Vagina (tissue), 2 donors: ENCODE measurements at places on chromosomes 16 and 17.
A peak's percentile ranks its signal among the peaks of the same experiment; 100 is the strongest.

DNA sequence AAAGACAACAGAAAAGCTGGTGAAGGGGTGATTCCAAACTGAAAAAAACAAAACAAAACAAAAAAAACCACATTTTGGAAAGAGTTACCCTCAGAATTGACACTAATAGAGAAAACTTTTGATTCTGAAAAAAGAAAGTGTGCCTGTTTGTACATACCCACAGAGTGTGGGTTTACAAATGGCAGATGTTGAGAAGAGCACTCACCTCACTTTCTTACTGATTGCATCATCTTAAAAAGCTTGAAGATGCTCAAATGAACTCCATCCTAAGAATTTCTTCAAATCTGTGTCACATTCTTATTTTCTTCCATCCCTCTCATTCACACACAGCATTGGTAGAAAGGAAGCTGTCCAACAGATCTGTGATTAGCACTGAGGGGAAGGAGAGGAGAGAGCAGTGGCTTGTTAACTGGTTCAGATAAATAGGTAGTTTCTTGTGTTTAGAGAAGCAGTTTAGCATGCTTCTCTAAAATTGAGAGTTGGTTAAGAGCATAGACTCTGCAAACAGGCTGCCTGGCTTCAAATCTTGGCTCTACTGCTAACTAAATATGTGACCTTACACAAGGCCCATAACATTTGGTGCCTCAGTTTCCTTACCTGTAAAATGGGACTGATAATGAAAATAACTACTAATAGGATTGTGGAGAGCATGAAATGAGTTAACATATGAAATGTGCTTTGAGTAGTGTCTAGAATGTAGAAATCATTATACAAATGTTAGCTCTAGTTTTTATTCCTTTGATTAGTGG lies 6.9 kb downstream of the GNAO1 start:
- H3K27me3 ChIP-seq = no peaks in the 10 kb centered on the region
- no peaks in the 10 kb centered on the region for H3K36me3 ChIP-seq
- peaks cover 20% of the 10 kb centered on the region for H3K4me1 ChIP-seq
- H3K27ac ChIP-seq = no peak overlapping the region

DNA sequence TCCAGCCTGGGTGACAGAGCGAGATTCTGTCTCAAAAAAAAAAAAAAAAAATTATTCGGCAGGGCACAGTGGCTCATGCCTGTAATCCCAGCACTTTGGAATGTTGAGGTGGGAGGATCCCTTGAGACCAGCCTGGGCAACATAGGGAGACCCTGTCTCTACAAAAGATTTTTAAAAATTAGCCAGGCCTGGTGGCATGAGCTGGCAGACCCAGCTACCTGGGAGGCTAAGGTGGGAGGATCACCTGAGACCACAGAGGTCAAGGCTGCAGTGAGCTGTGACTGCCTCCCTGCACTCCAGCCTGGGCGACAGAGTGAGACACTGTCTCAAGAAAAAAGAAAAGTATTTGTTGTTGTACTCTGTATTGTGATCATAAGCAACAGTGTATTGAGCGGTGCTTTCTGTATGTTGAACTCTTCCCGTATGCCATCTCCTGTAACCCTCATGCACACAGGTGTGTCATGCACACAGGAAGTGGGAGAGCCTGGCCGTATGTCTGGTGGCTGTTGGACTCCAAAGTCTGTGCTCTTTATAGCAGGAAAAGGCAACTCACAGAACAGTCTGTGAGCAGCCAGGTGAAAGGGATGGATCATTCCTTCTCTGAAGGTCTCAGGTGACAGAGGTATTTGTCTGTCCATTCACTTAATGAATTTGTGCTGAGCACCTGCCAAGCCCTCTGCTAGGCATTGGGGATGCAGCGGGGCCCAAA lies 17.1 kb downstream of the CDH1 start:
- no peak for DNase-seq
- H3K4me3 ChIP-seq = no peak overlapping the region
- no peaks in the 10 kb centered on the region for H3K27me3 ChIP-seq

GRCh38 chr17:36858119-36859002 lies 78.9 kb upstream of the LHX1 start:
- no peak overlapping the region for H3K4me3 ChIP-seq
- no peak overlapping the region for H3K27ac ChIP-seq
- no peaks in the 10 kb centered on the region for H3K27me3 ChIP-seq
- H3K36me3 ChIP-seq = no peaks in the 10 kb centered on the region
- no peaks in the 10 kb centered on the region for H3K4me1 ChIP-seq
- DNase-seq = no peak

DNA sequence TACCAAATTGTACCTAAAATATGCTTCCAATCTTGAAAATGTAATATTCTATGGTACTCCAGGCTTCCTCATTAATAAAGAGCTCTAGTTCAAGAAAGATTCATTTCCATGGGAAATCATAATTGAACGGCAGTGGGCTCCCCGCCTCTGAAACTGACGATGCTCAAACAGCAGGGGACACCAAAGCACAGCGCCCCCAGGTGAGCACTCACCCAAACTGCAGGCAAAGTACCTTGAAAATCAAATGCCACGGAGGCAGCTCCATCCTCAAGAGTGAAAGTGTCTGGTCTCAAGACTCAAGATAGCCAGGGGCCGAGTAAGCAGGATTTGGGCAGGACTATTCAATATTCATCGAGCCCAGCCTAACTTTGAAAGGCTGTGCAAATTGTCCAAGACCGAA lies 217.4 kb upstream of the TNRC6C start:
- no peaks in the 10 kb centered on the region for H3K27me3 ChIP-seq
- DNase-seq = no peak
- H3K36me3 ChIP-seq = no peaks in the 10 kb centered on the region
- no peak overlapping the region for H3K27ac ChIP-seq

DNA sequence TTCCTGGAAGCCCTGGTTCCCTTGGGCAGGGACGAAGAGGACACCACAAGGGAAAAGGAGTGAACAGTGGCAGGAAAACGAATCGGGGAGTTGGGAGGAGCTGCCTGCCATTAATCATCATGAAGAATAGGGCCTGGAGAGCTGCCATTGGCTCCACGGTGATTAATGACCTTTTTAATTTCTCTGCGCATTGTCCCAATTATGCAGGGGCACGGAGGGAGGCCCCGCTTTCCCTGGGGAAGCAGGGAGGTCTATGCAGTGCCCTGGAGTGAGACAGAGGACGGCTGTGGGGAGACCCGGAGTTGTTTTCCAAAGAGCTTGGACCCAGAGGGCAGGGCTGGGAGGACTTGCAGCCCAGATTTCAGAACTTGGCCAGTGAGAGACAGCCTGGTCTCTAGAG lies 338.9 kb upstream of the C16orf82 start:
- no peak overlapping the region for H3K27ac ChIP-seq
- DNase-seq = no peak
- H3K4me3 ChIP-seq = no peak overlapping the region
- no peaks in the 10 kb centered on the region for H3K4me1 ChIP-seq
- no peaks in the 10 kb centered on the region for H3K36me3 ChIP-seq

DNA sequence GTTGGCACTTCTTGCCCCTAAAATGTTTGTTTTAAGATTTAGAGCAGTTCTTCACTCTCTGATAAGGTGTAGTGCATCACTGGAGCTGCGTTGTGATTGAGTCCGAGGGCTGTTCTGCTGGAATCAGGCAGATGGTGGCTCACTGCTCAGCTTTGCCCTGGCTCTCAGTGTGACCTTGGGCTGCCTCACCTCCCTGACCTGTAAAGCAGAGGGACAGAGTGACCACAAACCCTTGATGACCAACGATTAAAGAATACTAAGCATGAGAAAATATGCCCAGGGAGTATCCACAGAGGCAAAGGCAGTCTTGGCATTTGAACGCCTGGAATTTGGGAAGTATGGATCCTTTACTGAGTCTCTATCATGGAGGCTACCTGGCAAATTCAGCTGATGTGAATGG lies 18.1 kb downstream of the CMIP start:
- peaks cover 4% of the 10 kb centered on the region for H3K36me3 ChIP-seq
- H3K4me1 ChIP-seq = peaks cover 66% of the 10 kb centered on the region
- peak overlapping the region; percentile 6 for H3K27ac ChIP-seq
- no peak overlapping the region for H3K4me3 ChIP-seq
- DNase-seq = no peak

DNA sequence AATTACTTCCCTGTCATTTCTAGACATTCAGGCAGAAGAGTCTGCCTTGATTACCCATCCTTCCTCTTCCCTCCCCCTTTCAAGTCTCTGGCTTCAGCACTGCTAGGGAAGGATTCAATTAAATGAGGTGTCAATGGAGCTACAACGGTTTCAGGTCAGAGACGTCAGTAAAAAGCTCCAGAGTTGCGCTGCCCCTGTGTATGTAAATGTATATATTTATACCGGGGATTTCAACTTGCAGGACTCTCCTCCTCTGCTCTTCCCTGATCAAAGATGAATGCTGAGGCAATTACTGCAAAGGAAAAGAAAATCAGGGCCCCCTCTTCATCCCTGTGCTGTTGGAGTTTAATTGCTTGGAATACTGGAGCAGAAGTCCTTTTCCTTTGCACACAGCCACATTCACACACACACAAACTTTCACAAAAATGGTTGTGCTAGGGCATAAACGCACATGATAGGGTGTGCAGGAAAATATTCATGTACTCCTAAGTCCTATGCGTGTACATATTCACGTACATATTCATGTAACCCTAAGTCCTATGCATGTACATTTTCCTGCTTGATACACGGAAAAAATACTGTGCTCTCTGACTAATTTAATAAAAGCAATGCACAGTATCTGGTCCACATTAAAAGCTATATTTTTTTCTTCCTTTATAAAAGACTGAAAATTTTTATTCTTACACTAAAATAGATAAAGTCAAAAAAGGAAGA lies 129.7 kb upstream of the PMFBP1 start:
- no peak overlapping the region for H3K4me3 ChIP-seq
- no peaks in the 10 kb centered on the region for H3K4me1 ChIP-seq
- H3K27ac ChIP-seq = no peak overlapping the region
- DNase-seq = no peak

DNA sequence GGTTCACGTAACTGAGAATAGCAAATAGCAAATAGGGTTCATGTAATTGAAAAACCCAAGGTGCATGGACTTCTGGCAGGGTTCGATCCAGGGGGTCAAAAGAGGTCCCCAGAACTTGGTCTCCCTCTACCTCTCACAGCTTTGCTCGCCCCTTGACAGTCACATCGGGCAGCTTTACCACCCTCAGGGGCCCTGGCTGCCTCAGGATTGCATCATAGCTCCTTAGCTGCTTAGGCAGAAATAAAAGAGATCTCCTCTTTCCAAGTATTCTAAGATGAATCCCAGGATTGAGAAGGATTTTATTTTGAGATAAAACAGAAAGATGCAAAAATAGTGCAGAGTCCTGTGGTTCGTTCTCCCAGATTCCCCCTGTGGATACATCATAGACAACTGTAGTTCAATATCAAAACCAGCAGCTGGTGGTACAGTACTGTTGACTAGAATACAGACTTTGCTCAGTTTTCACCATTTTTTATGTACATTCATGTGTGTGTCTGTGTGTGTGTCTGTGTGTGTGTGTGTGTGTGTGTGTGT lies 12.8 kb downstream of the ADGRG3 start:
- H3K4me3 ChIP-seq = no peak overlapping the region
- H3K27ac ChIP-seq = no peak overlapping the region
- H3K4me1 ChIP-seq = no peaks in the 10 kb centered on the region
- DNase-seq = no peak
- H3K27me3 ChIP-seq = no peaks in the 10 kb centered on the region
- H3K36me3 ChIP-seq = no peaks in the 10 kb centered on the region

DNA sequence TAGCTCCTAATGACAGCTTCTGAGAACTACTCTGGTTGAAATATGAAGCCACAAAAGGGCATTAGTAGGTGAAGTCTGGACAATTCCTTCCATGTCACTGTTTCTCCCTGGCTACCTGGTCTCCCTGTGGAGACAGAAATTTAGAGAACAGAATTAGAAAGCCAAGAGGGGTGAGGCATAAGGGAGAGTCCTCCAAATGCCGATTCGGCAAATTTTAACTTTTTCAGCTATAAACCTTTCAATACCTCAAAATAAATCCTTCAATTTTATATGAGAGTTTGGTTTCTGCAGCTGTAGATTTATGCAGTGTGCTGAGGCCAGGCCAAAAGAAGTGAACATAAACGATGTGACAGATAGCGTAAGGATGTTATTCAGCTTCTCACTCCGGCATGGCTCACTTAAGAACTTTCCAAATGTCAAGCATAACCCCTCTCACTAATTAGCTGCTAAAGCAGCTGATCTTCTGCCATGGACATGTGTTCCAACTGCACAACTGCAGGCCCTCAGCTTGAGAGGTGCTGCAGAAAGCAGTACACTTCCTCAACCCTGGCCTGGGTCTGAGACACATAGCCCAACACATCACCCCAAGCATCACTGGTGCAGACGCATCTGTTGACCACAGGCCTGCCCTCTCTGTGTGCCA lies 247.9 kb upstream of the SOX9 start:
- H3K27ac ChIP-seq = no peak overlapping the region
- no peak for DNase-seq
- no peaks in the 10 kb centered on the region for H3K36me3 ChIP-seq
- H3K4me1 ChIP-seq = no peaks in the 10 kb centered on the region
- H3K4me3 ChIP-seq = no peak overlapping the region
- H3K27me3 ChIP-seq = no peaks in the 10 kb centered on the region

GRCh38 chr17:49556223-49556943 lies 19.3 kb upstream of the NXPH3 start:
- H3K4me1 ChIP-seq = peaks cover 17% of the 10 kb centered on the region
- no peak overlapping the region for H3K4me3 ChIP-seq
- no peak overlapping the region for H3K27ac ChIP-seq
- H3K27me3 ChIP-seq = no peaks in the 10 kb centered on the region
- no peaks in the 10 kb centered on the region for H3K36me3 ChIP-seq
